Stimulated activated CD4-positive, alpha-beta T cell treated with anti-CD3 and anti-CD28 coated beads, Interleukin-1b, Interleukin-23, amount 100 ng/mL, for 24 hours (primary cell): ENCODE measurements at places on chromosomes 3 and 15.

DNA sequence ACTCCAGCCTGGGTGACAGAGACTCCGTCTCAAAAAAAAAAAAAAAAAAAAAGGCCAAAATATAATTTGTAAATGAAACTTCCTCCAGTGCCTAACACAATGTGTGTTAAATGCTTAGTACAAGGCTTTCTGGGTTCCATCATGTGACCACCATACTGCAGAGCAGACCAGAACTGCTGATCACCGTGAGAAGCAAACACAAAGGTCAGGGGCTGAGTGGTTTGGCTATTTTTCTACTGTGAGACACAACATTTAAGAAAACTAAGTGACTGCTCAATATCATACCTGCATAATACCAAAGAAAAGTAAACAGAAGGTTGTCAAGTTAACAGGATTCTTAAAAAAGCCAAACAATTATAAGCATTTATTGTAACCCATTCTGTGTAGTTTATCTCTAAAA lies 13.2 kb downstream of the ABCC5 start:
- no peak for DNase-seq

DNA sequence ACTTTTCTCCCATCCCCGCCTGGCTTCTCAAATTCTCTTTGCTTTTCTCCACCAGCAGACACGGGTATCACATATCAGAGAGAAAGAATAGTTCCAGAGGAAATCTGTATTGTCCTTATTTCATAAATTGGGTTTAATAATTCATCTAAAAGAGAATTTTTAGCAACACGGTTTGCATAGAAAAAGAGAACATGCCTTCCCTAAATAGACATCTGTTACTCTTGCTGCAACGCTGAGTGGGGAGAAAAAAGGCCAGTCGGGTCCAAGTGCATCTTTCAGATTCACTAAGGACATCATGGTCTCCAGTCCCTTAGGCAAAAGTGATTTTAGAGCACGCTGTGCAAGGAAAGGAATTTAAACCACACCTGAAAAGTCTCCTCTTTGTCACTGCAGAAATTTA lies 201.3 kb downstream of the ABHD5 start:
- no peak for DNase-seq

DNA sequence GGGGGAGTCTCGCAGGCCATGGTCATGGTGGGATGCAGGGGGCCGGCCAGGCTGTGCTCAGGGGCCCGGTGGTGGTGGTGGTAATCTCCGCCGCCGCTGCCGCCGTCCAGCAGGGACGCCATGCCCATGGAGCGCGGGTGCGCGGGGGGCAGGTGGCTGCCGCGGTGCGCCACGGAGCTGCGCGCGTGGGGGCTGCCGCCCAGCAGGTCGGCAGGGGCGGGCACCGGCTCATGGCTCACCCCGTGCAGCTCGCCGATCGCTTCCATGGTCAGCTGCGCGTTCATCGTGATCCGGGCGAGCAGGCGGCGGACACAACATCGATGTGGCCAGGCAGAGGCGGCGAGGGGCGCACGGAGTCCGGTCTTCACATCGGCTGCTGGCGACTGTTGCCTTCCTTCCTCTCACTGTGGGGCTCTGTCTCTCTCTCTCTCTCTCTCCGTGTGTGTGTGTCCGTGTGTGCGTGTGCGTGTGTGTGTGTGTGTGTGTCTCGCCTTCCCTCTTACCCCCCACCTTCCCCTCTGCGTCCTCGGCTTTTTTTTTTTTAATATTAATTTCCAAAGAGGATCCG lies 451 bp downstream of the ONECUT1 start:
- no peak for DNase-seq

DNA sequence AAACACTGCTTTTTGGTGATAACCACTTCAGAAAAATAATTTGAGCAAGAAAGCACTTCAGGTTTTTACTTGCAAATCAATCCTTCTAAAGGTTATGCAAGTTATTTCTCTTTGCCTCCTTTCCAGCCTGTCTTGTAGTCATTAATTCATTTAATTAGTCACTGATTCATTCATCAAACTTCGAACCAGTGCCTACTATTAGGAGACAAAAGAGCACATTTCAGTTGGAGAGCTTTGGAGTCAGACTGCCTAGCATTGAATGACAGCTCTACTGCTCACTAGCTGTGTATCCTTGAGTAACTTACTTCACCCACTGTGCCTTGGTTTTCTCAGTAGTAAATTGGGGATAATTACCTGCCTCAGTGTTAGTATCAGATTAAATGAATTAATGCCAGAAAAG lies 14.9 kb upstream of the LRRC58 start:
- no peak for DNase-seq

DNA sequence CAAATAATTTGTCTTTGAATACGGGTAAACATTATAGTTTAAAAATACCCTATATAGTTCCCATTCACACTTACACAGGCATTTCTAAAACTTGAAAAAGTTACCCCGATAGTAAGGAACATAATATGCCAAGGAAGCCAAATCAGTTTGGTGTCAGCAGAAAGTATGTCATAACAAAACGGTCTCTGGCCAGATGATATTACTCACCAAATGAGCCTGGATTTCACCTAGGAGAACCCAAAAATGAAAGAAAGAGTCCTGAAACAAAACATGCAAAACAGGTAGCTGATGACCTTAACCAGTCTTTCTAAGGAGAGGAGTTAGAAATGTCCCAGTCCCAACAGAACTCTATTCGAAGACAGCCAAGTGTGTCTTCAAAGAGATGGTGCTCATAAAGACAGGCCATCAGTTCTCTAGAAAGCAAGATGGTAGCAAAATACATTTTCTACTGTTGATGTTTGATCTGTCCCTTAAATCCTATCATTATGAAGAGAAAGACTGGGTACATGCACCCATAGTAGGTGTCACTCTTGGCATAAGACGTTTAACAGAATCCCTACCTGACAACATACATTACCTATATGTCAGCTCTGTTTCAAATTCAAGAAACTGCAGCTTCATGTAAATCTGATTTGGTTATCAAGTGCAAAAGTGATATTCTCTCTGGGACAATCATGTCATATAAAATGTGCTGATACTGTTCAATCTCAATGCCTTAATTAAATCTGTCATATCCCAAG lies 942.5 kb downstream of the ROBO1 start:
- no peak for DNase-seq

GRCh38 chr3:151873398-151873797 lies at the start of gene SUCNR1:
SUCNR1 (plus strand) TSS chr3:151873643; CDS start chr3:151879893, 6,250 bp downstream.
- no peak for DNase-seq

DNA sequence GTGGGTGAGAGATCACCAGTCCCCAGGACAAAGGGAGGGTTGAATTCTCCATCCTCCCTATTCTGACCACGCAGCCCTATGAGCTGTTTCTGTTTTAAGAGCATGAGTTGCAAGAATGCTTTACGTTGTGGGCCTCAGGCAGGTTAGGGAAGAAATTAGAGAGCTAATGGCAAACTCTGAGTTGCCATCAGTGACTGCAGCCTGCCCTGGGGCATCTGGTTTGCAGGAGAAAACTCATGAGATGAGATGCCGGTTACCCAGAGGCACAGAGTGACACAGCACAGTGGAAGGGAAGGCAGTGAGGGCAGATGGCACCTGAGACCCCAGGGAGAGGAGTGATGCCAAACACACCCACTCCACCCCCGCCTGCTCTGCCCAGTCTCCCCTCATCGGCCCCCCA lies 265.3 kb downstream of the CD47 start:
- DNase-seq, result no peak

- no peak for DNase-seq
These were observed 249.3 kb upstream of the TGFBR2 start for GRCh38 chr3:30356866-30357753.

GRCh38 chr15:68590721-68591389 lies 12.1 kb downstream of the CORO2B start:
- no peak for DNase-seq

- DNase-seq, result peak; percentile 97
These were observed at the start of gene RNF168 for GRCh38 chr3:196503196-196504076. RNF168 (minus strand) TSS chr3:196503768; CDS start chr3:196503173, 595 bp downstream.

DNA sequence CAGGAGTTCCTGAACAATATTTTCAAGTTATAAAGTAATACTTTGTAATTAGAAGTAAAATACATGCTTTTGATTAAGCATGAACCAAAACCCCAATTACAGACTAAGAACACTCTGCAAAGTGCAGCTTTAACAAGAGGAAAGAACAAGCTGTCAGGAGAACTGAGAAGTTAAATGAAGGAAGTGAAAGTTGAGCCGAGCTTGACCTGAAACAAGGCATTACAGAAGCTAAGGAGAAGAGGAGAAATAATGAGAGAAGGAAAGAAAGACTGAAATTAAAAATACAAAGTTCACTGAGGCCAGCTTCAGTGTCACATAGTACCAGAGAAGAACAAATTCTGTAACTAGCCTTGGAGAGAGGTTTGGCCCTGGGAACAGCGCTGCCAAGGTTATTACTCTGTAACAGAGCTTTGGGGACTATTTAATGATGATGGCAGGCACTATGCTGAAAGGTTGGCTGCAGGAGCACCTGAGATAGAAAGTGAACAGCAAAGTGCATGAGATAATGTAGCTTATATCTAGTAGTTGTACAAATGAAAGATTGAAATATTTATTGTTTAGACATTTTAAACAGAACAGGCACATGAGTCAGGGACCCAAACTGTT lies 241.9 kb upstream of the PEX5L start:
- no peak for DNase-seq

DNA sequence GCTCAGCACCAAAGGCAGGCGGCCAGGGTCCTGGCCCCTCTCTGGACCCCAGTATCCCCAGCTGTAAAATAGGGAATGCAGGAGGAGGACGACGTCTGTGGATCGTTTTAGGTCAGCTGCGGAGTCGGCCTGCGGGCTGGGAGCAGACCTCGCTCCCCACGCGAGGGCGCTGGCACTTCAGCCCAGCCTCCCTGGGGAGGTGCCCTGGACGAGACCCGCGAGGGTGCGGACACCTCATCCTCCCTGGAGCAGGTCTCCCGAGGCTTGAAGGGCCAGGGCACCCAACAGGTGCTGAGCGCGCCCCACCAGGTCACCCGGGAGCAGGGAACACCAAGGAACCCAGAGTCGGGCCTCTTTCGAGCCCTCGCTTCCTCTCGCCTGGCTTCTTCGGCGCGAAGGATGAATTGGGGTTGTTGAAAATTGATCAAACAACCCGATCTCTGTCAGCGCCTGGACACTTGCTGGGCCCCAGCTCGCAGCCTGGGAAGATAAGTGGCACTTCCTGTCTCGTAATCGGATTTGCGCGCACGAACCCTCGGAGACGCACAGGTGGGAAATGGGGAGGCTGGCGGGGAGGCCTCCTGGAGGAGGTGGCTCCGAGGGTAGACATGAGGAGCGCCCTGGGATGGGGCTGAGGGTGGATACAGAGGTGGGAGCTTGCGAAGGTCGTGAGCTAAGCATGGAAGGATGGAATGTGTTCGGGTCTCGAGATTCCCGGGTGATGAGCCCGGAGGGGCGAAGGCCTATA lies 588 bp upstream of the VIPR1 start:
- peak; percentile 31 for DNase-seq

GRCh38 chr15:66803182-66803729 lies 101.2 kb downstream of the SMAD6 start:
- DNase-seq, result no peak

DNA sequence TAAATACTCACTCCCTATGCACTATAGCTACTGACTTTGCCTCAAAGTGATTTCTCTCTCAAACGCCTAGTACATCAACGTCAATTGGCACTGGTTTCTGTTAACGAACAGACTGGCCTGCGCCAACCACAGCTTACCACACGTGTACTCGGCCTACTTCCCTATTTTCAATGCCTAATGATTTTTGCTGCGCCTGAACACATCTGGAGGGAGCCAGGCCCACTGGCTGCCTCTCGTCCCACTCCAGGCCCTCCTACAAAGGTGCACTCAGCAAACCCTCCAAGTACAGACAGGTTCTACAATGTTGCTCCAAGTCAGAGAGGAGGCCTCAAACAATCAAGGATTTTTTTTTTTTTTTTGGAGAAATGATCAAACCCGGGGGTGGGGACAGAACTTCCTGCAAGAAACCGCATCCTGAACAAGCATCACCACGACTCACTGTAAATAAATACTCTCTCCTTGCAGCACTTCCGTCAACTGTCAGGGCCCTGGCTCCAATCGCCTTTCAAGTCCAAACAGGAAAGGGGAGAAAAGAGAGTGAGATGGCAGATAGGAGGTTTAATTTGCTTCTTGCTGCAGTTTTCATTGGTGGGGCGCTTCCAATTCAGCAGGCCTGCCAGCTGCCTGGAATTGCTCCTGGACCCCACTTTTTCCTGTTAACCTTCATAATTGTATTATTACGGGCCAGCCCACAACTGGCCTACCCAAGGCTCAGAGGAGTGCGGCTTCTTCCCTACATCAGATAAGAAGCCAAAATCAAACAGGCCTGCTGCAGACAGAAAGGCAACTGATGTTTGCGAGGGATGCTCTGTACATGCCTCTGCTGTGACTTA lies 139.3 kb downstream of the FOXP1 start:
- DNase-seq, result no peak

DNA sequence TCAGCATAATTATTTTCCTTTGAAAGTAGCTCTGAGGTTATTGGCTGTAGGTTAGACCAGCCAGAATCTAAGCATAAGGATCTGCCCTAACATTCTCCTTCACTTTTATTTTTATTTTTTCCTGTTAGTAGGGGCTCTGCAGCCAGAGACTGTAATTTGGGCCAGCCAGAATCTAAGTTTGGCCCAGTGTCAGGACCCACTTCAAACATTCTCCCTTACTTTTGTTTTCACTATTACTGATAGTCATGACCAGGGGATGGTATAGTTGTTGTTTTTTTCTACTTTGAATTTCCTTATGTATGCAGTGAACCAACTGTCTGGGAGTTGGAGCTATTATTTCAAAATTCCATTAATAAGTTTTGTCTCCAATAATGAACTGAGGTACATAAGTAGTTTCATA lies 121.0 kb upstream of the MBNL1 start:
- no peak for DNase-seq

DNA sequence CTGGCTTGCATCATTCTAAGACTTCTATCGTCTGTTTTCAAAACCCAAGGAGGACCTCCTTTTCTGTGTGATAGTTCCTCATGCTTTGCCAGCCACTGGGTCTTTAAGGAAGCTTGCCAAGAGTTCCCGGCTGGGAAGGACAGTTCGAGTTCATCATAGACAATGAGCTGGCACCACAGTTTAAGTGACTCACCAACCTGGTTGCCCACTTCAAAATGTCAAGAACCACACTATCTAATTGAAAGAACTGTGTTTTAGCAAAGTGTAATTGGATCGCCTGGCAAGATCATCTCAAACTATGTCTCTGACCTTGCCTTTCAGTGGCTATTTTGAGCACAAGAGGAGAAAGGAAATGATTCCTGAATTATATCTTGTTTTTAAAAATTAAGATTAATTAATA lies 27.9 kb downstream of the SOX2 start:
- no peak for DNase-seq

GRCh38 chr3:125374501-125374995 lies 577 bp downstream of the ZNF148 start:
- DNase-seq, result peak; percentile 9

GRCh38 chr15:57025264-57025926 lies 107.0 kb downstream of the TCF12 start:
- DNase-seq, result no peak

GRCh38 chr15:74788042-74788682 lies 6.3 kb downstream of the CSK start:
- DNase-seq, result no peak

DNA sequence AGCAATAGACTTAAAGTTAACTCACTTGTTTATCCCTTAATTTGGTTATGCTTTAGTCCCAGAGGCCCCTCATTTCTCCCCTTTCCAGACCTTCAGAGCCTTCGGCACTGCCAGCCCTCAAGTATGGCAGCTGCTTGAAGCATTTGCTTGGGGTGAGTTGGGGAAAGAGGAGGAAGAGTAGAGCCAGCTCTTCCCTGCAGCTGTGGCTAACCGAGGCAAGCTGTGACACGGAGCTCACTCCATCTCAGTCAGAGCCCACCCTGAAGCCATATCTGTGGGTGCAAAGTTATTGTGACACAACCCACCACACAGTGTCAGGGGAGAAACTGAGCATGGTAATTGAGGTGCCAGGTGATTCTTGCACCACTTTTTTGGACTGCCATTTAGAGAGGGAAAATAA lies 66.1 kb downstream of the FILIP1L start:
- DNase-seq, result no peak

- no peak for DNase-seq
These were observed 436.7 kb downstream of the EPHB1 start for GRCh38 chr3:135231737-135232136.
